ENCODE measurements at places on chromosomes 5 and 9.

- no peak for DNase-seq
Measured at GRCh38 chr9:95494416-95495371, 22.1 kb downstream of the PTCH1 start.

- DNase-seq, result no peak
Measured at GRCh38 chr5:109825450-109825849, 135.7 kb downstream of the MAN2A1 start.

GRCh38 chr5:147854331-147854730 lies 22.9 kb upstream of the SPINK1 start:
- DNase-seq, result no peak

DNA sequence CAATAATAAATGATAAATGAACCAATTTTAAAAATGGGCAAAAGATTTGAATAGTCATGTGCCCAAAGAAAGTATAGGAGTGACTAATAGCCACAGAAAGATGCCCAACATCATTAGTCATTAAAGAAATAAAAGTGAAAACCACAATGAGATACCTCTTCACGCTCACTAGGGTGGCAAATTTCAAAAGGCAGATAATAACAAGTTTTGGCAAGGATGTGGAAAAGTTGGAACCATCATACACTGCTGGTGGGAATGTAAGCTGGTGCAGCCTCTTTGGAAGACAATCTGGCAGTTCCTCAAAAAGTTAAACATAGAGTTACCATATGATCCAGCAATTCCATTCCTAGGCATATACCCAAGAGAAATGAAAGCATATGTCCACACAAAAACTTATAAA lies 1819.8 kb downstream of the MAT2B start:
- DNase-seq, result peak; percentile 16

DNA sequence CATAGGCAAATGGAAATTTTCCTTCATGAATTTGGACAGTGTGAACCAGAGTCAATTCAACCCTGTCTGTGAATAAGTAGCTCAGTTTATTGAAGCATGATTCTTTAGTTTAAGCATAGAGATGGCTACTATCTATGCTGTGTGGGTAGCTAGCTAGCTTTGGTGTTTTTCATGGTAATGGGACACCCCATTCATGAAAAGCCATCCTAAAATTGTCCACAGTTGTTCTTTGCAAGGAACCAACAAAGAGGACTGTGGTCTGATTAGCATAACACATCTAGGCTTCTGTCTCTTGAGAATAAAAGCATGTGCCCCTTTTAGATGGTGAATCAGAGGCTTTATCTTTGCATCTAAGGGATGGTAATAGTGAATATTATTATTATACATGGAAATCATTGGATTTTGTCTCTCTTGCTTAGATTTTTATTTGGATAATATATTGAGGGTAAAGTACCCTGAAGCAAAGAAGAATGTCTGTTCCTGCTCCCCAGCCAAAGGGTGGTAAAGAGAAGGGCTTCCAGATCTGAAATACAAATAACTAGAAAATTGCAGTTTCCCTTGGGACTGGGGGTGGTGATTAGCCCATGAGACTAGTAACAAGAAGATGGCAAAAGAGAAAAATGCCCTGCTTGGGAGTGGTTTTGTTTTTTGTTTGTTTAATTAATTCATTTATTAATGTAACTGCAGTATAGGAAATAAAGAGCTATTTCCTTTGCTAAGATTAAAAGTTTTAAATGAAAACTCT lies 624.2 kb upstream of the ZNF608 start:
- DNase-seq, result no peak

DNA sequence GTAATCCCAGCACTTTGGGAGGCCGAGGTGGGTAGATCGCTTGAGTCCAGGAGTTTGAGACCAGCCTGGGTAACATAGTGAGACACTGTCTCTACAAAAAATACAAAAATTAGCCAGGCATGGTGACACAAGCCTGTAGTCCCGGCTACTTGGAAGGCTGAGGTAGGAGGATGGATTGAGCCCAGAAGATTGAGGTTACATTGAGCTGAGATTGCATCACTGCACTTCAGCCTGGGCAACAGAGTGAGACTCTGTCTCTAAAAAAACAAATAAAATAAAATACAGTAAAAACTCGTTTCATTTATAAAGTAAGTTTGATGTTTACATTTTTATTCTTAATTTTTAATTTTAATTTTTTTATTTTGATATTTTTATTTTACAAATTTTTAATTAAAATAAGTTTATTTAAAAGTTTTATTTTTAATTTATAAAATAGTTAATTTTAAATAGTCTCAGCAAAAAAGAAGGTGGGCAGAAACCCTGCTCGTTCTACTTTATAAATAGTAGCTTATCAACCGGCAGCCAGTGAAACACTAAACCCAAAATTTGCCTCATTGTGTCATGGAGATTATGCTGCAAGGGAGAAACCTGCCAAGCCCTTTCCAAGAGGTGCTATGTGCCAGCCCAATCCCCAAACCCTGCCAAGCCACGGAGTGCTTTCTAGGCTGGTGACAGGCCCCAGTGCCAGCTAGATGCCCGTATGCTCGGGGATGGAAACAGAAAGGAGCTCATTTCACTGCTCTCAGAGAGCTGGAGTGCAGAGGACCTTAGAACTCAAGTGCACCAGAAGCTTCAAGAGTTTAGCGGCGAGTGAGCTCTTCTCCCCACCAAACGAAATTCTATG lies 38.9 kb downstream of the SERINC5 start:
- no peak for DNase-seq
